ENCODE measurements at places on chromosomes 5 and 9. TPM values are rescaled to one million over a fixed set of nuclear protein-coding genes. Genes with fewer than 3 reads are reported as not detected.

GRCh38 chr5:20353499-20353898 is 365.5 kb upstream of the CDH18 start:
- H3K4me1 ChIP-seq = no peaks in the 10 kb centered on the region
- no peaks in the 10 kb centered on the region for H3K27me3 ChIP-seq
- no peak overlapping the region for H3K27ac ChIP-seq
- DNase-seq = no peak
- no peaks in the 10 kb centered on the region for H3K36me3 ChIP-seq

DNA sequence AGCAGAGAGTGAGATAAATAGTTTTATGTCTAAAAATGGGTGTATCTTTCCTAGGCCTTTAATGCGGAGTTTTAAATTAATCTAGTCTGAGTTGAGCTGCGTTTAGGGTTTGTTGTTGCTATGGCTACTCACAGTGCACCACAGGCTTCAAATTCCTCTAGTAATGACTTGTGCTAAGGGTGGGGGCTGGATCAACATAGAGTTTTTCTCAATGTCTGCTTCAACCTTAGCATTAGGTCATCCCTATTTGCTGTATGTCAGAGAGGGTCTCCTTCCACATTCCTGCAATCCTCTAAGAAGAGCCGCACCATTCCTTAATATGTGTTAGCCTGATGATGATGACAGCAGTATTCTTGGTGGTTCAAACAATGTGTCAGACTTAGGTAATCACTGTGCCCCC is 465.6 kb upstream of the KIF2A start:
- H3K36me3 ChIP-seq = no peaks in the 10 kb centered on the region
- no peaks in the 10 kb centered on the region for H3K4me1 ChIP-seq
- H3K27me3 ChIP-seq = peaks cover 5% of the 10 kb centered on the region
- no peak overlapping the region for H3K4me3 ChIP-seq

GRCh38 chr9:2023532-2023931 is 8.4 kb downstream of the SMARCA2 start:
- peaks cover 3% of the 10 kb centered on the region for H3K36me3 ChIP-seq
- H3K4me3 ChIP-seq = peak overlapping the region; percentile 71
- peak overlapping the region; percentile 94 for H3K27ac ChIP-seq
- no peak for DNase-seq
- peaks cover 70% of the 10 kb centered on the region for H3K4me1 ChIP-seq

DNA sequence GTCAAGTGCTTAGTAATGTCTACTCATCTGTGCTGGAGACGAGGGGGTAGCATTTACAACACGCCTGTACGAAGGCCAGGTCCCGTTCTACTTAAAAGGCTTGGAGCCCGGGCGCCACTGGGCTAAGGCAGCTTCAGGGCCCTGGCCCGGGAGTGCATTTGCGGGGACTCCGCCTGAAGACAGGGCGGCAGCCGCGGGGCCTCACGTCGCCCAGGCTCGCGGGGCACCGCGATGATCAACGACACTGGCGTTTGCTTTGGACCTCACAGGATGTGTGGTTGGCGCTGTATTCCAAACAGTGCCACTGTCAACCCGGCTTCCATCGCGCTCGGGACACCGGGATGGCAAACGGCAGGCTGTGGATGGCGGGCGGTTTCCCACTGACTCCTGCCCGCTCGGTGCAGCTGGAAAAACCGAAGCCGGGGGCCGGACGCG is 1.1 kb upstream of the TENT4A start:
- peak overlapping the region; percentile 88 for H3K4me3 ChIP-seq
- peaks cover 22% of the 10 kb centered on the region for H3K4me1 ChIP-seq
- no peaks in the 10 kb centered on the region for H3K36me3 ChIP-seq
- no peaks in the 10 kb centered on the region for H3K27me3 ChIP-seq

The CYLC2 gene
- not detected for total RNA-seq

The PCDHGA2 gene
- total RNA-seq = not detected

- H3K36me3 ChIP-seq = no peaks in the 10 kb centered on the region
- no peaks in the 10 kb centered on the region for H3K4me1 ChIP-seq
- DNase-seq = no peak
Observed at GRCh38 chr9:32867026-32867425, 83.7 kb downstream of the TMEM215 start.

DNA sequence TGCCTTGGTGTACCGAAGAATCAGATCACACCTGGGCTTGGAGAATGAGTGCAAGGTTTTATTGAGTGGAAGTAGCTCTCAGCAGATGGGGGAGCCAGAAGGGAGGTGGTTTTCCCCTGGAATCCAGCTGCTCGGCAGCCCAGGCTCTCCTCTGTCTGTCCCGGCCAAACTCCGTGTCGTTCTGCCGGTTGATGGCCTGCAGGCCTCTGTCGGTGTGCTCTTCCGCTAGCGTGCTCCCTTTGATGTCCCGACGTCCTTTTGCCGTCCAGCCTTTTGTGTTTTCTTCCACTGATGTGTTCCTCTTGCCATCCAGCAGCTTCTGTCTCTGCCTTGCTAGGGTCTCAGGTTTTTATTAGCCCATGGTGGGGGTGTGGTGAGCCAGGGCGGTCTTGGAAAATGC is 28.0 kb upstream of the MIER3 start:
- no peaks in the 10 kb centered on the region for H3K4me1 ChIP-seq
- H3K27ac ChIP-seq = no peak overlapping the region
- H3K36me3 ChIP-seq = peaks cover 2% of the 10 kb centered on the region
- H3K27me3 ChIP-seq = peaks cover 19% of the 10 kb centered on the region

GRCh38 chr5:14968796-14969195 is 97.2 kb upstream of the ANKH start:
- H3K27ac ChIP-seq = no peak overlapping the region
- no peaks in the 10 kb centered on the region for H3K4me1 ChIP-seq
- H3K27me3 ChIP-seq = peaks cover 16% of the 10 kb centered on the region
- DNase-seq = no peak
- no peak overlapping the region for H3K4me3 ChIP-seq

DNA sequence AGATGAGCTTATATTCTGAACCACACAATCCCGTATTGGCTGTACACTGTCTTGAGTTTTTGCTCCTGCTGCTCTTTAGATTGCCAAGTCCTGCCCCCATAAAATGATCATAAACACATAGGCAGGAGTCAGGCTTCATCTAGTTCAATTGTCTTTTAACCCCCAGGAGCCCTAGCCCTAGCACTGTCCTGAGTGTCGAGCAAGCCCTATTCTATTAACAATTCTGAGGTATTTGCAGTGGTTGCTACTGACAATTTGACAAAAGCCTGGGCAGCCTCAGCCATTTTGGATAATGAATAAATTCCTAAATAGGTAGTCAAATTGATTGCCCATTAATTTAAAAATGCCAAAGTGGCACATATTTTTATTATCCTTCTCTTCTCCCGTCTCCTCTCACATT is 257.2 kb downstream of the YTHDC2 start:
- no peak overlapping the region for H3K4me3 ChIP-seq
- H3K36me3 ChIP-seq = no peaks in the 10 kb centered on the region
- no peaks in the 10 kb centered on the region for H3K4me1 ChIP-seq
- DNase-seq = no peak

DNA sequence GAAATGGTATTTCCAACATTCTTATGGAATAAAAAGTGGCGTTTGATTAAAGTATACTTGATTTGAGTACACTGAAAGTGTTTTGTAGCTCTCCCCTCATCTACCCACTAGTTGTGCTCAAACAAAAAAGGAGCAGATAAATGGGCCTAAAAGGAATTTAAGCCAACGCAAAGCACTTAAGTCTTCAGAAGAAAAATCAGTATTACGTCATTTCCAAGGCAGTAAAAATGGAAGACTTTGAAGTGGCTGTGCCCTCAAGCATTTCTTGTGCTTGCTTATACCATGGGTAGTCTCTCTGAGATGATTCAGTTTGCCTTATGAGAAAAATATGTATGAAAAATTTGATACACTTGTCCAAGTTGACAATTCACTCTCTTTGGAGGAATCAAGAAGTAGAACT is 279.9 kb upstream of the CD180 start:
- no peaks in the 10 kb centered on the region for H3K36me3 ChIP-seq
- no peak for DNase-seq
- H3K4me3 ChIP-seq = no peak overlapping the region
- peaks cover 20% of the 10 kb centered on the region for H3K27me3 ChIP-seq
- H3K4me1 ChIP-seq = no peaks in the 10 kb centered on the region

- no peak overlapping the region for H3K27ac ChIP-seq
- H3K36me3 ChIP-seq = peaks cover 5% of the 10 kb centered on the region
- peaks cover under 1% of the 10 kb centered on the region for H3K4me1 ChIP-seq
- DNase-seq = no peak
Observed at GRCh38 chr9:15403155-15403554, 19.5 kb upstream of the SNAPC3 start.

The IGFBPL1 gene
- not detected for total RNA-seq

DNA sequence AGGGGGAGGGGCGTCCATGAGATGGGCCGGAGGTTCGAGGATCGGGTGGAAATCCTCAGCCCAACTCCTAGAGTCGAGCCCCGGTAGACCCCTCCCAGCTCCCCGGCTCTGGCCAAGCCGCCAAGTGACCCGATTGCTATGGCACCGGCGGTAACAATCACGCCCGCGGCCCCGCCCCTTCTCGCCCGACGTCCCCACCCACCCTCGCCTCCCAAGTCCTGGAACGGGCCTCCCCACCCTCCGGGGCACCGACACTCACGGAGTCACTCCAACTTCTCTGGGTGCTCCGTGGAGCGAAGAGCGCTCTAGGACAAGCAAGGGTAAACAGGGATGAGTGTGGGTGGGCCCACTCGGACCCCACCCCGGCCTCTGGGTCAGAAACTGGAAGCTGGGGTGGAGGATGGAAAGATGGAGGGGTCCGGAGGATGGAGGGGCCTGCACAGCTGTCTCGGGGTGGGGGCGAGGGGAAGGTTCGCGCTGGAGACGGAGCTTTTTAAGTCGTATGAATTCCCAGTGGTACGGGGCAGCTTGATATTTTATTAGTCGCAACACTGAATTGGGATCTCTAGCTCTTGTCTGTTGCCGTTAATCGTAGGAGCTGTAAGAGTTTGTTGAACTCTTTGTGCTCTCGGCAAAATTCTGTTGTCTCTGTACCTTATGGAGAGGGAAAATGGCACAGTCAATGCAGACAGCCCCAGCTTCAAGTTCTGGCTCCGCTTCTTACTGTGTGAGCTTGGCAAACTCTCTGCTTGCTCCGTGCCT is at the start of gene SPACA9:
Gene SPACA9 (plus strand): TSS at position 204 of the 762 bp plus-strand sequence. CDS start 5,050 bp downstream, outside the sequence.
- no peak for DNase-seq
- no peaks in the 10 kb centered on the region for H3K36me3 ChIP-seq
- H3K27ac ChIP-seq = peak within 1 kb of the TSS; percentile 77
- H3K4me3 ChIP-seq = peak within 1 kb of the TSS; percentile 86
- peaks cover 7% of the 10 kb centered on the region for H3K4me1 ChIP-seq
- no peaks in the 10 kb centered on the region for H3K27me3 ChIP-seq
